ENCODE measurements at places on chromosomes 12 and 14.

DNA sequence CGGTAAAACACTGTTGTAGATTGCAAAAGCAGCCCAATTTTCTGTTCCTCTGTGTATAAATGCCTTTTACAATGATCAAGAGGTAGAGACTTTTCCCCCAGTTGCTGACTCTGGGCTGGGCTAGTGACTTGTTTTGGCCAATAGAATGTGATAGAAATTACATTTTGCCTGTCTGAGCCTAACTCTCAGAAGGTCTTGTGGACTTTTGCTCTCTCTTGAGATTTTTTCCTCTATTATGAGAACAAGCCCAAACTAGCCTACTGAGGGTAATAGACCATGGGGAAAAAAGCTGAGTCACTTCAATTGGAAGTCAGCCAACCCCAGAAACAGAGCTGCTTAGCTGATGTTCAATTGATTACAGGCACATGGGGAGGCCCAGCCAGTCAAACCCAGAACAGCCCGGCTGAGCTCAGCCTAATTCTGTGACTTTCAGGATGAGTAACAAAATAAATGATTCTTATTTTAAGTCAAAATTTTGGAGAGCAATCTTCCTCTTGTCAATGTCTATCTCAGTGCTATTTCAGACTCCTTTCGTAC lies 61.4 kb downstream of the MYF5 start:
- DNase-seq, result no peak

DNA sequence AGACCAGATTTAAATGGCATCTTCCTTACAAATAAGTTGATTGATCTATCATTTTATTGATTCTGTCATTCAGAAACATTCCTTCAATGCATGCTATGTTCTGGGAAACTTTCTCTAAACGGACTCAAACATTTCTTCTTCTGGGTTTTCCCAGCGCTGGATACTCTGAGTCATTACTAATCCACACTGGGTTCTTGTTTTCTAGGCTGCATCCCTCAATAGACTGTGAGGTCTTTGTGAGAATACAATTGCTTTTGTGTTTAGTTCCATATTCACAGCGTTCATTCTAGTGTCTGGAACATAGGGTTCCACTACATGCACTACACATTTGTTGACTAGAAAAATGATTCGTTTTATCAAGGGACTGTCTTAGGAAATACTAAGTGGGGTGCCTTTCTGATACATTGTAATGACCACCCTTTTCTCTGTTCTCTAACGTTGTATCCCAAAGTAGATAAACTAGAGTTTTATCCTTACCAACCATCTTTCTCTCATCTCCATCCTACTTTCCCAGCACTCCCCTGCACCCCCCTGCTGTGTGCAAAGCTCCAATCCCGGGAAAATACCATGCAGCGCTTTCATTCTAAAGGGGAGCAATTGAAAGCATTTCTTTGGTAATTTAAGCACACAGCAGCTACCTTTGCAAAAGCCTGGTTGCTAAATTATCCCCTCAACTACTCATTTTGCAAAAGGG lies 878.7 kb downstream of the DIO2 start:
- DNase-seq, result no peak

GRCh38 chr14:94682061-94682516 lies 69.9 kb downstream of the SERPINA3 start:
- no peak for DNase-seq

DNA sequence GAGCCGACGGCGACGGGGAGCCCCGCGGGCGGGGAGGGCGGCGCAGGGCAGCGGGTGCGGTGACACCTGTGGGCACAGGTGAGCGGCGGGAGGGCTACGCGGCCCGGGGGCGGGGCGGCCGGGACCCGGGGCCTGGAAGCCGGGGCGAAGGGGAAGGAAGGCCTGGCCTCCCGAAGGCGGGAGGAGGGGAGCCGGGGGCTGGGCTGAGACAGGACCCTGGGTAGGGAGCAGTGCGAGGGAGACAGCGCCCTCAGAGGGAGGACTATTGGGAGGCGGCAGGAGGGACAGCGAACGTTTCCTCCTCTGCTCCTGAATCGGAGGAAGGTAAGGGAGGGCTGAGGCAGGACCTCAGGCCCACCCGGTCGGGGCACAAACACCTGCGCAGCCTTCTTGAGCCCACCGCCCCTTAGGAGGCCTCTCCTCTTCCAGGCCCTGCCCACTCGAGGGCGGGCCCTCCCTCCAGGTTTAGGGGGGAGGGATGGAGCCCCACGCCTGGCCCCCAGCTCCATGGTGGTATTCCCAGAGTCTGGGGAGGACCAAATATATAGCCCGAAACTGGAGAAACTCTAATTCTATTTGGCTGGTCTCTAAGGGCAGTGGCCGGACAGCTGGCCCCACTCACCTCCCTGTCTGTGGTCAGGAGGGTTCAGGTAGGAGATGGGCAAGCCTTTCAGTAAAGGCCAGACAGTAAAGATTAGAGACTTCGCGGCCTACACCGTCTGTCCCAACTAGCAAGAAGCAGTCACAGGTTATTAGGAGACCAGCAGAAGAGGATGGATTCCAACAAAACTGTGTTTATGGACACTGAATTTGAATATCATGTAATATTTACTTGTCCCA lies 509 bp downstream of the PLEKHG6 start:
- DNase-seq, result no peak

GRCh38 chr12:49974231-49974675 lies 1.5 kb downstream of the AQP6 start:
- no peak for DNase-seq
